Stimulated activated CD8-positive, alpha-beta memory T cell treated with anti-CD3 and anti-CD28 coated beads, Interleukin-7, amount 100 ng/mL, for 1 hour (primary cell): ENCODE measurements at places on chromosomes 4 and X.

GRCh38 chr4:28636971-28637370 is 1776.3 kb downstream of the STIM2 start:
- no peak for DNase-seq

- DNase-seq, result no peak
These were observed 163.5 kb upstream of the SPIN4 start for GRCh38 chrX:63514569-63515080.

- DNase-seq, result no peak
These were observed 4.8 kb upstream of the SH2D1A start for GRCh38 chrX:124341396-124342132.

- DNase-seq, result no peak
These were observed at the start of gene CLCN4 for GRCh38 chrX:10156199-10157031. Gene CLCN4, plus strand, starts transcription at chrX:10156975. Its CDS starts 28,058 bp downstream, at chrX:10185033.

DNA sequence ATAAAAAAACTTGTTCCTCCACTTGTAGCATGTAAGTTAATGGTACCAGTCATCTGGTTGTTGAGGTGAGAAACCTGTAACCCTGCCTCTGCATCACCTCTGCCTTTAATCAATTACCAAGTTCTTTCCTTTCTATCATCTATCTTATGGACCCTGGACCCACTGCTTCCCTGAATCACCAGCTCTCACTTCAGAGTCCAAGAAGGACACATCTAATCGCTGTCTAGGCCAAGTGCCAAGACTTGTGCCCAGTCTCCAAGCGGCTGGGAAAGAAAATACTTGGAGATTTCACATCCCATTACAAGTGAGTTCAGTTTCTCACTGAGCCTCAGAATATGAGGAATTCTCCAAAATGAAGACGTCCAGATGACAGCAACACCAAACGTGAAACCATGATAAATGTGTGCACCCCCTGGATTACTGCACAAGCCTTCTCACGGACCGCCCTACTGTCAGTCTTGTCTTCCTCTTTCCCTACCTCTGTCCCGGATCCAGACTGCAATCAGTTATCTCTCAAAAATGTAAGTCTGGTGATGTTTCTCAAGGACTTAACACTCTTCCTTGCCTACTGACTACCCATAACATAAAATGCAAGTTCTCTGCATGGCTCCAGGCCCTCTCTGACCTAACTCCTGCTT is 10.4 kb downstream of the PALLD start:
- DNase-seq, result no peak

DNA sequence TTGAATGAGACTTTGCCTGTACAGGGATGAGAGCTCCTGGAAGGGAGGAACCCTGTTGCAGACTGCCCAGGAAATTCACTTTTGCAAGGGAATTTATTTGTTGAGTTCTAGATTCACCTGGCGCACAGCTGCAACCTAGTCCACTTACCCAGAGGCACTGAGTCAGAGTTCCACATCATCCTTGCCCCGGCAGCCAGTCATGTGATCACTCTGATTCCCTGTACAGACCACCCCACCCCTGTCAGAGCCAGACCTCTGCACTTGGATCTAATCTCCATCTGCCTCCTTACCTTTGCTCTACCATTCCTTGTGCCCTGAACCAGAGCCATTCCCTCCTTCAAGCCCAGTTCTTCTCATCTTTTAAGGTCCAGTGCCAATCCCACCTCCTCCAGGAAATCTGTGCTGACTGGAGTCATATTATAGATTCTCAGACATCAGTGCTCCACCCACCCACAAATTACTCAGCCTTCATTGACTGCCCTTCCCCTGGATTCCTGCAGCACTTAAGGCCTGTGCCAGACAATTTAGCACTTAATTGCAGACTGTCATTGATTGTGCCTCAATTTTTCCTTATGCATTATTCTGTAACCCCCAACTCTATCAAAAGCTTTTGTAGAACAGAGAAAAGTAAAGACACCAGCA is 84.1 kb upstream of the MAGEA4 start:
- no peak for DNase-seq

DNA sequence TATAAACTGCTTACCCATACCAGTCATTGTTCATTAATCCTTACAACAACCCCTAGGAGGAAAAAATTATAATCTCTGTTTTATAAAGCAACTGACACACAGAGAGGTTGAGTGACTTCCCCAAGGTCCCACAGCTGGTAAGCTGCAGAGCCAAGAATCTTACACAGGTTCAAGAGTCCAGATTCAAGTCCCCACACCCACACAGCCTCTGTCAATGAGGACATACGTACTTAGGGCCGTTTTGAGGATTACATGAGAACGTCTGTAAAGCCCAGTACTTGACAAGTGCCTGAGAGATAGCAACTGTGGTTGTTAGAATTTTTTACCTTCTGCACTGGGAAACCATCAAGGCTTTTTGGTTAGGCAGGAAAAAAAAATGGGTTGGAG is 556 bp upstream of the SLC25A43 start:
- DNase-seq, result no peak

GRCh38 chr4:74632634-74633033 is 161.7 kb downstream of the BTC start:
- DNase-seq, result no peak

GRCh38 chr4:100968046-100968445 is 379.3 kb downstream of the PPP3CA start:
- no peak for DNase-seq

- no peak for DNase-seq
These were observed 69.8 kb downstream of the TBL1X start for GRCh38 chrX:9534686-9535085.

DNA sequence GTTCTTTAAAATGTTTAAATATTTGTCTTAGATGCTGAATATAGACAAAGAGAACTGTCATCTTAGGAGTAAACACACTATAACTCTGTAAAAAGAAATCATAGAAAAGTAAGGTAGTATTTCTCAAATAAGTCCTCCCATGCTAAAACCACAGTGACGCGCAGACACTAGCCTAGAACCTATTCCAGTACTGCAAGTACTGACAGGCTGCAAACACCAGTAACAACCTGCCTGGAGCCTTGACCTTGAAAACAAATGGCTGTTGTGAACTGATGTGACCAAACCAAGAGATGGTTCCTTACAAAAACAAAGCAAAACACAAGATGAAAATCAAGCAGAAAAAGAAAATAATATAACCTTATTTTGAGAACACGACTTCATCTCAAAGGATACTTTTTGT is 8.5 kb downstream of the TIFA start:
- no peak for DNase-seq

DNA sequence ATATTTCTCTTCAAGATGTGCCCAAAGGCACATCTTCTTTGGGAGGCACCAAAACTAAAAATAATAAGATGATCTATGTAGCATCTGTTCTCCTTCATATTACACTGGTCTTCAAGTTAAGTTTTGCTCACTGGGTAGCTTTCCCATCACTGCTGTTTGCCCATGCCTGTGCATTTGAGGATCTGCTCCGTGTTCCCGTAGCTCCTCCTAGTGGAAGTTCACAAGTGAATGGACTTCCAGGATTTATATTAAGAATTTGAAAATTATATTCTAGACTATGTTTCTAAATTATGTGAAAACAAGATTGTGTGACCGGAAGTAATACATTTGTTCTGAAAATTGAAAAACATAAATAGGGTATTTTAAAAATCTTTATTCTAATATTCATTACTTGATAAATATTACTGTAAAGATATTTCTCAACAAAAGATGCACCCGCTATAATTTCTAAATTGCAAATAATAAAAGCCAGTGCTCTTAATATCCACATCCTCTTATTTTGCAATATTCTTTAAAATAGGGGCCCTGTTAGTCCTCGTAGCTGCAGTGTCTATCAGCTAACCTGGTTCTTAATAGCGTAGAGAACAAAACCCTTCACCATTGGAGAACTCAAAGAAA is 147.7 kb downstream of the RBM46 start:
- no peak for DNase-seq

GRCh38 chr4:41318839-41319530 is 62.3 kb downstream of the UCHL1 start:
- no peak for DNase-seq

DNA sequence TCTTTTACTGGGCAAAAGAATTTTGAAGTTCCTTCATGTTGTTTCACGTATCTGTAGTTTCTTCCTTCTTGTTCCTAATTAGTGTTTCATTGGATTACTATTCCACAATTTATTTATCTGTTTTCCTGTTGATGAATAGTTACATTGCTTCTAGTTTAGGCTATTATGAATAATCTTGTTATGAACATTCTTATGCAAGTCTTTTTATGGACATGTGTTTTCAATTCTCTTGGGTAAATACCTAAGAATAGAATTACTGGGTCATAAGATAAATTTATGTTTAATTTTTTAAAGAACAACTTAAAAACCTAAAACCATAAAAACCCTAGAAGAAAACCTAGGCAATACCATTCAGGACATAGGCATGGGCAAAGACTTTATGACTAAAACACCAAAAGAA is 70.9 kb upstream of the RXFP1 start:
- DNase-seq, result no peak

DNA sequence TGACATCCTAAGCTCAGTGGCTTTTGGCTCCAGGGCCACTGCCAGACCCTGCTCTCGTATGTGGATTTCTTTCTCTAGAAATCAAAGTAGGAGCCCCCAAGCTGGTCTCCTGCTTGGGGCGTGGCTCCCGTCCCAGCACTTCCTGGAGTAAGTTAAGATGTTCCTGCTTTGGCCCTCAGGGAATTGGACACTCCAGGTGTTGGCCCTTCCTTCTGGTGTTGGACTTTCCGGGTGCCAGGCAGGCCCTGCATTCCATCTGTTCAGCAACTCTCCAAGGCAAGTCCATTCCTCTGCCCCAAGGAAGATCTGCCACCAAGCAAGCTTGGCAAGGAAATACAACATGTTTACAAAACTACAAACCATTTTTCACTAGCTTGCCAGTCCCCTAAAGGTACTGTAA is 22.1 kb upstream of the GPC4 start:
- no peak for DNase-seq

DNA sequence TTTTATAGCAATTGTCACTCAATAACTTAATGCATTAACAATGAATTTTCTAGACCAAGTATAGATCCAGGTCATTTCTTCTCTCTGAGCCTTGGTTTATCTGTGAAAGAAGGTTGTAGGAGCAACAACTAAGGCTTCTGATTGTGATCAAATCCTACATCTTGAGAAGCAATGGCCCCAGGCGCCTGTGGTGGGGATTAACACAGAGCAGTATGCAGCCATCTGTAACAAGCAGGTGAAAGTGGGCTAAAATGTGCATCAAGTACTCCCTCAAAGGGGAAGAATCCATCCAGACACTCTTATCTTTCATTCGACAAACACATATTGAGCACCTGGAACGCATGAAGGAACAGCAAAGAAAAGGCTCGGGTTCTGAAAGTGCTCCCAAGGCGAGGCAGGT is 19.1 kb upstream of the SETD7 start:
- DNase-seq, result no peak

DNA sequence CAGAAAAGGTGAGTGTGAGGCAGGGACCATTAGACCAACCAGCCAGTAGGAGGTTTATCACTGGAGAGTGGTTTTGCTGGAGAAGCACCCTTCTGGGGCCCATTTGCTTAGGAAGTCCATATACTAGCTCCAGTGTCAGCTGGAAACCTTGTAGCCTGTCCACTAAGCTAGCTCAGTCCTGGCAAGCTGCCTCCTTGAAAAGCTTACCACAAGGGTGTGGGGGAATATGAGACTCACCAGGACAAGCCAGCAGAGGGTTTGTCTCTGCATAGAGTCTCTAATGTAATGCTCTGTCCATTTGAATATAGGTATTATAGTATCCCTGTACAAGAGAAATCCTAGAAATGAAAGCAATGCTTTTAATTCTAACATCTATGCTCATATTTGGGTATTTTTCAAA is 86.3 kb downstream of the FBXL5 start:
- DNase-seq, result no peak

GRCh38 chr4:1863297-1864033 is 7.5 kb upstream of the LETM1 start:
- DNase-seq, result no peak
